Activated CD4-positive, CD25-positive, alpha-beta regulatory T cell treated with anti-CD3 and anti-CD28 coated beads, Interleukin-2, amount 50 U/mL, for 24 hours (primary cell): ENCODE measurements at places on chromosomes 6 and 20.

- no peak for ATAC-seq
Observed at GRCh38 chr20:46151936-46152335, 33.8 kb downstream of the CD40 start.

- no peak for ATAC-seq
Observed at GRCh38 chr6:117974914-117975627, 68.0 kb downstream of the SLC35F1 start.

- ATAC-seq, result no peak
Observed at GRCh38 chr6:53095716-53096115, 30.5 kb downstream of the FBXO9 start.

GRCh38 chr6:13273931-13274706, 54.2 kb downstream of the TBC1D7 start:
- peak; percentile 93 for ATAC-seq

DNA sequence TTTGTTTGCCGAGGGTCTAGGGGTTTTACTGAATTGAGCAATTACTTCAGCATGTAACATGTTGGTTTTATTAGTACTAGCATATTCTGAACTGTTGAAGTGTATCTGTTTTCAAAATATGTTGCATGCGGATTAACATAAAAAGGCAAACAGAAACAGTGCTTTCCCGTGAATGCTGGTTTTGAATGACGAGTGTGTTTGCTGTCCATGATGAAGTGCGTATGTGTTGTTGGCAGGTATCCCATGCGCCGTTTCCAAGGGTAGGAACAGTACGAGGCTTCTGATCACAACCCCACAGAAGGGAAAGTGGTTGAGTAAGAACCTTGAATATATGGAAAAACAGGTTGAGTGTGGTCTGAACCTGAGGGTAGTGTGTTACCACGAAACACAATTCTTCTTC, 232.9 kb downstream of the SAMD5 start:
- ATAC-seq, result no peak

GRCh38 chr20:45407067-45407745, 883 bp upstream of the DBNDD2 start:
- ATAC-seq, result no peak

DNA sequence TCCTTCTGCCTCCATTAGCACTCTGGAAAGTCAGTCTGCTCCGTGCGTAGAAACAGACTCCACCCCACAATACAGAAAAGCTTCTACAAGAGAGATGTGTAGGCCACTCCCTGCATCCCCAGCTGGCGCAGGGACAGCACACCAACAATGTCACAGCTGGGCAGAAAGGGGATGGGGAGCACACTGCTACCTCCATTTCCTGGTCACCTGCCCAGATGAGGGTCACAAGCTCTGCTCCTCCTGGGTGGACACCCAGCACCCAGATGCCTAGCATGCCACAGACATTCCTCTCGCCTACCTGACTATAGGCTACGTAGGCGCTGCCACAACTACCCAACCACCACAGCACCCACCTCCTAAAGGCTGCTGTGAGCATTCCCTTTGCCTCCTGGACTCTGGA, 12.2 kb downstream of the BEND3 start:
- no peak for ATAC-seq

- no peak for ATAC-seq
Observed at GRCh38 chr6:13883966-13884365, 40.8 kb upstream of the RNF182 start.

DNA sequence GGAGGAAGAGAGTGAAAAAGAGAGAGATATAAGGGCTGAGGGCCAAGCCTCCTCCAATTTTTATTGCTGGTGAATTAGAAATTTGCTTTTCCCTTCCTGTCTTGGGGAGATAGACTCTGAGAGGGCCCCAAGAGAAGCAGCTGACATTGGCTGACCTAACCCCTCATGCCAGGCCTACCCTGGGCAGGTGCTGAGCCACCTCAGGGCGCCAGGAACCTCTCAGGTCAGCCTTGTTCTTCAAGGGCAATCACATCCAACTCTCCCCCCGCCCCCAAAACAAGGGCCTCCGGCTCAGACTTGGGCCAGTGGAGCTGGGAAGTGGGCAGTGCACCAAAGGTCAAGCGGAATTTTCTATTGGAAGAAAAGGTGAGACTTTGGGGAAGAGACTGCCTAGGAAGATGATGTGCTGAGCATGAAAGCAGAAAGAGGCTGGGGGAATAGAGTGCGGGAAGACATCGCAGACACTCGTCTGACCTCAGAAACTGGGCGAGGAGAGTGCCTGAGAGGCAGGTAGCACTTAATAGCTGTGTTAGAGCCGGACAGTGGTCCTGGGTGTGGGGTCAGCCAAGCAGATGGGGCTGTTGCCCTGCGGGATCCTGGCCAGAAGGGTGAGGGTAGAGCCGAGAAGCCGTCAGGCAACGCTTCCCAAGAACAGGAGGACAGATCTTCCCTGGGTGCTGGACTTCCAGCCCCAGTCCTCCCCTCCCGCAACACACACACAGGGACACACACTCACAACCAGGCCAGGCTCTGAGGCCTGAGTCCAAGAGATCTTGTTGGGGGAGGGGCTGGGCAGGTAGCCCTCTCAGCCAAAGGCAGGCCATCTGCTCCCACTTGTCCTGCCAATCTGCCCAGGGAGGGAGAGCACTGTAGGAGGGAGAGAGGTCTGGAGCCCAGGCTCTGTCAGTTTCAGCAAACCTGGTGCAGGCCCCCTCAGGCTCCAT, 3.7 kb upstream of the FASTKD5 start:
- ATAC-seq, result no peak

GRCh38 chr6:73866305-73866704, 170.3 kb downstream of the CD109 start:
- ATAC-seq, result no peak

DNA sequence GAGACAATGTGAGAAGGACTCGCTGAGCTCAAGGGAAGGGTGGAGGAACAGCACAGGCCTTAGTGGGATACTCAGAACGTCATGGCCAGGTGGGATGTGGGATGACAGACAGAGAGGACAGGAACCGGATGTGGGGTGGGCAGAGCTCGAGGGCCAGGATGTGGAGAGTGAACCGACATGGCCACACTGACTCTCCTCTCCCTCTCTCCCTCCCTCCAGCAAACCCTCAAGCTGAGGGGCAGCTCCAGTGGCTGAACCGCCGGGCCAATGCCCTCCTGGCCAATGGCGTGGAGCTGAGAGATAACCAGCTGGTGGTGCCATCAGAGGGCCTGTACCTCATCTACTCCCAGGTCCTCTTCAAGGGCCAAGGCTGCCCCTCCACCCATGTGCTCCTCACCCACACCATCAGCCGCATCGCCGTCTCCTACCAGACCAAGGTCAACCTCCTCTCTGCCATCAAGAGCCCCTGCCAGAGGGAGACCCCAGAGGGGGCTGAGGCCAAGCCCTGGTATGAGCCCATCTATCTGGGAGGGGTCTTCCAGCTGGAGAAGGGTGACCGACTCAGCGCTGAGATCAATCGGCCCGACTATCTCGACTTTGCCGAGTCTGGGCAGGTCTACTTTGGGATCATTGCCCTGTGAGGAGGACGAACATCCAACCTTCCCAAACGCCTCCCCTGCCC, 1.7 kb downstream of the TNF start:
- no peak for ATAC-seq

GRCh38 chr20:33556246-33556645, 66.3 kb downstream of the CBFA2T2 start:
- no peak for ATAC-seq

GRCh38 chr6:3195695-3196497, 31.6 kb downstream of the TUBB2B start:
- no peak for ATAC-seq

- no peak for ATAC-seq
Observed at GRCh38 chr6:32151181-32151862, 417 bp downstream of the PRRT1 start.

GRCh38 chr6:1103021-1103420, 208.9 kb upstream of the FOXQ1 start:
- ATAC-seq, result no peak

DNA sequence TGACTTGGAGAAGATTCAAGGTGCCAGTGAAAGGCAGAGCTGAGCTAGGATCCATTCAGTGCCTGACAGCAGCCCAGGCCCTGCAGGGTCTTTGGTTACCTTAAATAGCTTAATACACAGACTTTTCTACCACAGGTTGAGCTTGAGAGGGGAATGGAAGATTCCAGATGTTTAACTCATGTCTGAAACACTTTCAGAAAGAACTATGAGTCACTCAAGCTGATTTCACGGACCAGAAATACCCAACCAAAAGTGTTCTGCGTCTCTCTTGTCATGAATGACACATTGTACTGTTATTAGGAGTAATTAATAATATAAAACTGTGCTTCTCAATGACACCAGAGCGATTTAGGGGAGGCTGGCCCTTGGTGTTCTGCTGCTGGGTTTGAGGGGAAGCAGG, 6.4 kb upstream of the PMEPA1 start:
- ATAC-seq, result no peak

DNA sequence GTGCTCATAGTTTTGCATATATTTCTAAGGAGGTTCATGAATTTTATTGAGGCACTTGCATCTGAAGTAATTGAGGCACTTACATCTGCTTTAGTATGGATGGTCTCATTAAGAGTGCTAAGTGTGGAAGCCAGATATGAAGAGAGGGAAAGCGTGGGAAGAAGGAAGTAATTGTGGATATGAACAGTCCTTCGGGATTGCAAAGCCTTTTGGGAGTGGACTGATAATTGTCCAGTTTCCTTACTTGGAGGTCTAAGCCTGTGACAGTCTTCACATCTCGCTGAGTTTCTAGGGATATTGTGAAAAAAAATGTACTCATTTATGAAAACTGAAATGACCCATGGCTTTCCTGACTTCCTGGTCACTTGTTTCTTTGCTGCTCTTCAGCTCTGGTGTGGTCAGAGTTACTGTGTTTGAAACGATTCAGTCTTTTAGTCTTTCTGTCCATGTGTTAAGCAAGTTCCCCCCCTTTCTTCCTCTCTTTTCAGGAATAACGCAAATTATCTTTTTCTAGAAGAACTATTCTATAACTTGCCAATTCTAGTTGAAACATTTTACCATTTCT, 137.3 kb downstream of the ZFAND3 start:
- ATAC-seq, result no peak

DNA sequence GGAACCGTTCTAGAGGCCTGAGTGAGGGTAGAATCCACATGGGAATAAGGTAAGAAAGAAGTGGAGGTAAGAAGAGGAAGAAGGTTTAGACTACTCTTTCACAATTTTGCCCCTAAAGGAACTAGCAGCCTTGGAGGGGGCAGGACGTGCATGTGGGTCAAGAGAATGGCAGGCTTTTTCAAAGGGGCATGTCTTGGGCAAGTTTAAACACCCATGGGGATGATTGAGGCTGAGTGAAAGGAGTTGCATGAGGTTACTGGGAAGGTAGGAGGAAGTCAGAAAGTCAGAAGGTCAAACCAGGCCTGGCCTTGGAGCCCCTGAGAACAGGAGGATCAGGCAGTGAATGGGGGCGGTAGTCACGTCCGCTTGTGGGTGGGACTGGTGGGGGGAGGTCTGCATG, 10.2 kb downstream of the ADA start:
- ATAC-seq, result no peak

GRCh38 chr6:108960601-108961000, 112.4 kb downstream of the ARMC2 start:
- ATAC-seq, result no peak

GRCh38 chr6:152110886-152111820, 303.7 kb downstream of the ESR1 start:
- no peak for ATAC-seq

DNA sequence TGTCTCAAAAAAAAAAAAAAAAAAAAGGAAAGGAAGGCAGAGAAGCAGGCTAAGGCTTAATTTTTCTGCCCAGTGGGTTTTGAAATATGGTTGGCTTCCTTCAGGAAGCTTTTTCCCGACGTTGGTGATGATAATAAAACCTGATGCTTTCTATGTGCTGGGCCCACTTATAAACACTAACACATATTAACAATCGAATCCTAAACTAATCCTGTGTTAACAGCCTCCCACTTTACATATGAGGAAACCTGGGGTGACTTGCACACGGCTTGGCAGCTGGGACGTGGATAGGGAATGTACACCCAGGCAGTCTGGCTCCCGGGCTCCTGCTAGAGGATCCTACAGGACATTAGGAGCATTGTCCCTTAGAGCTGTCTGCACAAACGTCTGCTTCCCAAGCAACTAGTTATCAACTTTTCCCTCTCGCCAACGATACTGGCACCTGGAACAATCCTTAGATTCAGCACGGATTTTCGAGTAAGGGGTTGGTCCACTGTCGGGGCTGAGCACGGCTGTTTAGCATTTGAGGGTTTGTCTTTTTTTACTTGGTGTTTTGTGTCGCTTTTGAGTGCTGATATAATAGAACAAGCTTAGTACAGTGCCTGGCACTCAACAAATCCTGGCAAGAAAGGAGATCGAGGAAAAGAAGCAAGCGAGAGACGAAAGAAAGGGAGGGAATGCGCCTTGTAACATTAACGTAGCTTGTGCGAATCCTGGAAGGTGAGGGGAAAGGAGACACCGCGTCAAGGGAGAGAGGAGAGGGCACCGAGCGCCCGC, 622 bp upstream of the KIZ start:
- no peak for ATAC-seq

- no peak for ATAC-seq
Observed at GRCh38 chr6:162200041-162200440, 527.5 kb downstream of the PRKN start.

DNA sequence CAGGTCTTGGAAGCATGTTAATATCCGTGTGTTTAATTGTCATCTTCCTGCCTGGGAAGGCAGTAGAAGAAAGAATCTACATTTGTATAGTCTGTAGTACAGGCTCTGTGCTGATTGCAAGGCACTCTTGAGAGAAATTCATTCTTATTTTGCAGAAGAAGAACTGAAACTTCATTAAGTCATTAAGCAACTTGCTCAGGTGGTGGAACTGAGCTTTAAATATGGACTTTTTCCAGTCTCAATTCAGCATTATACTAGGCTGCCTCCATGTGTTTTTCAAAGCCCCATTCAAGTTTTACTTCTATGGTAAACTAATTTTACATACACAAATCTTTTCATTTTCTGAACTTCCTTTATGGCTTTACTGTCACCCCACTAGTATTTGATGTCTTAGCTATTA, 18.7 kb downstream of the ZNF451 start:
- no peak for ATAC-seq

GRCh38 chr20:51791626-51792025, 10.7 kb downstream of the SALL4 start:
- no peak for ATAC-seq

- no peak for ATAC-seq
Observed at GRCh38 chr6:64732888-64733287, 974.1 kb downstream of the EYS start.

DNA sequence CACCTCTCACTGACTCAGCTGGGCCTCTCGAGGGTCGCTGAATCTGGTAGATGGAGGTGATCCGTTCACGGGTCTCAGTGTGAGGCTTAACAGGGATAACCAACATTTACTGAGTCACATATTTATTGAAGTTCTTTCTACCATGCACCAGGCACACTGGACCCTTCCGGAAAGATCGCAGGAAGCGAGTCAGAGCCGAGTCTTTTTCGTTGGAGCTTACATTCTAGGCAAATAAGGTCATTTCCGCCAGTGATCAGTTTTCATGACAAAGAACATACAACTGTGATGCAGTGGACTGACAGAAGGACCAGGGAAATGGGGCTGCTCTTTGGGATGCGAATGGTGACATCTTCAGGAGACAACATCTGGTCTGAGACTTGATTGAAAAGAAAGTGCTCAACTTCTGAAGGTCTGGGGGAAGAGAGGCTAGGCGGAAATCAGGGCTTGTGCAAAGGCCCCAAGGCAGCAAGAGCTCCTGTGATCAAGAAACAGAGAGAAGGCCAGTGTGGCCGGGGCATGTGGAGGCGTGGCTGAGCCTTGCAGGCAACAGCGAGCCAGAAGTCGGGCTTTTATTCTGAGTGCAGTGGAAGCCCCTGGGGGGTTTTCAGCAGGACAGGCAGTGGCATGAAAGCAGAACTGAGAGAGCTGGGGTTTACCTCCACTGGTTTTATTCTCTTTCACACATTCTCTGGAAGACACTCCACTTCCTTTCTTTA, 56.7 kb downstream of the APCDD1L start:
- peak; percentile 69 for ATAC-seq

GRCh38 chr6:164005004-164005711, 590.6 kb downstream of the QKI start:
- ATAC-seq, result no peak
